PC-9 (cell line): ENCODE measurements at places on chromosomes 11 and 22.

DNA sequence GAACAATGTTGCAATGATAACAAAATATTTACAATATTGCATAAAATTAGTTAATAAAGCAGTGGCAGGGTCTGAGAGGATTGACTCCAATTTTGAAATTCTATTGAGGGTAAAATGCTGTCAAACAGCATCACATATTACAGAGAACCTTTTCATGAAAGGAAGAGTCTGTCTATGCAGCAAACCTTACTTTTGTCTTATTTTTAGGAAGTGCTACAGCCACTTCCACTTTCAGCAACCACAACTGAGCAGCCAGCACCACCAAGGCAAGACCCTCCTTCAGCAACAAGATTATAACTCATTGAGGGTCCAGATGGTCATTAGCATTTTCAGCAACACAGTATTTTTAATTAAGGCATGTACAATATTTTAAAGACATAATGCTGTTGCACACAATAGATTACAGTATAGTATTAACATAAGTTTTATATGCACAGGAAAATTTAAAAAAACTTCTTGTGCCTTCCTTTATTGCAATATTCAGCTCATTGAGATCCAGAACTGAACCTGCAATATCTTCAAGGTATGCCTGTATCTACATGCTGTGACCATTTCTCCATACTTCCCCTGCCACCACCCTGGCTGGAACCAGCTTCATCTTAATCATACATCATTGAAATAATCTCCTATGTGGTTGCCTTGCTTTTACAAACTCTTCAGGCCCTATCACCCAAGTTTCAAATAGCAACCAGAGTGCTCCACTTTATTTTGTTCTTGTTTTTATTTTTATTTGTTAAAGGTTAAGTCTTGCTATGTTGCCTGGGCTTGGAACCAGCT is 711.2 kb downstream of the KCNA4 start:
- DNase-seq = no peak
- no peak overlapping the region for H3K27ac ChIP-seq
- H3K4me1 ChIP-seq = no peaks in the 10 kb centered on the region
- no peak overlapping the region for H3K4me3 ChIP-seq
- no peaks in the 10 kb centered on the region for H3K27me3 ChIP-seq

- DNase-seq = peak; percentile 58
- H3K4me3 ChIP-seq = no peak overlapping the region
- no peak overlapping the region for H3K27ac ChIP-seq
- H3K36me3 ChIP-seq = no peaks in the 10 kb centered on the region
Observed at GRCh38 chr11:74443071-74443864, 24.1 kb downstream of the KCNE3 start.

- no peak overlapping the region for H3K27ac ChIP-seq
- no peak overlapping the region for H3K4me3 ChIP-seq
- no peak for DNase-seq
- H3K36me3 ChIP-seq = peaks cover 10% of the 10 kb centered on the region
- H3K4me1 ChIP-seq = no peaks in the 10 kb centered on the region
Observed at GRCh38 chr11:71987521-71987920, 11.2 kb upstream of the IL18BP start.

DNA sequence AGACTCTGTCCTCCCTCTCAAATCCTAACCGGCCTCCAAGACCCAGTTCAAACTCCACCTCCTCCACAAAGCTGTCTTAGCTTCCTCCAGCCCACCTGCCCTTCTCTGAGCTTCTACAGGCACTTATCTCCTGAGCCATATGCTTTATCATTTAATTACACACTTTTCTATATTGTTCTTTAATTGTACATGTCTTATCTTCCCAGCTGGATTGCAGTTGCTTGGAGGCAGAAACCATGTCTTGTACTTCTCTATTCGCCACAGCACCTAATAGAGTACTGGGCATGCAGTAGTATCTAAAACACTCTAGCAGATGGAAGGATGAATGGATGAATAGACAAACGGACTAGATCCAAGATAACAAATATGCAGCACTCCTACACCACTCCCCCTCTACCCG is 11.3 kb downstream of the TRIM29 start:
- peaks cover 43% of the 10 kb centered on the region for H3K4me1 ChIP-seq
- H3K4me3 ChIP-seq = no peak overlapping the region
- H3K36me3 ChIP-seq = 0 out of 2 replicates have a peak, but pooled peaks cover 9% of the 10 kb centered on the region
- no peak for DNase-seq

GRCh38 chr11:13928566-13929251 is 33.8 kb upstream of the SPON1 start:
- no peak overlapping the region for H3K27ac ChIP-seq
- no peak for DNase-seq
- H3K4me3 ChIP-seq = no peak overlapping the region
- H3K36me3 ChIP-seq = no peaks in the 10 kb centered on the region
